ENCODE measurements at places on chromosomes 1 and 21.

DNA sequence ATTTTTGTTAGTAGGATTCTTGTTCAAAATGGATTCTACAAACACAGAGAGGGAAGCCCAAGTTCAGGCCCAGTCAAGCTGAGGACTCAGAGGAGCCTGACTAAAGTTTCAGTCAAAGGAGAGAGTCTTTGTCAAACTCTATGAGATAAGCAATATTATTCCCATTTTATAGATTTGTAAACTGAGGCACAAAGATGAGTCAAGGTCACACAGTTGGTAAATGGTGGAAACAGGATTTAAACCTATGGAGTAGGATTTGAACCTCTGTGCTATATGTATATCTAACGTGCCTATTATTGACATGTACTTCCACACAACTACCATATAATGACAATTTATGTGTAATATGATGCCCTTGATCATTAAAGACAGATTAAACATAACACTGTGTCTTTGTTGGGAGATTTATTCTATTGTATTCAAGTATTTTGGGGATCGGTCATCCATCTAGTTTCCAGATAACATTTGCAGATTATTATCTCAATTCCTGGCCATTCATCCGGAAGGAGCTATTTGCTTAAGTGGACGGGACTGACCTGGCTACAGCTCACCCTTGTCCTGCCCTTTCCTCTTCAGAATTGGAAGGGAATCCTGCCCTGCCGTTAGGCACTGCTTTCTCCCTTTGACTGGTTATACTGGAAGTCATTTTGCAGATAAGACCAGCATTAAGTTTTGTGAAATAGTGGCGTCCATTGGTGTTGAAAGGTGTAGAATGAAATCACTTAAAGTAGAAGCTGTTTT, 86.1 kb upstream of the LMO4 start:
- DNase-seq: no peak

DNA sequence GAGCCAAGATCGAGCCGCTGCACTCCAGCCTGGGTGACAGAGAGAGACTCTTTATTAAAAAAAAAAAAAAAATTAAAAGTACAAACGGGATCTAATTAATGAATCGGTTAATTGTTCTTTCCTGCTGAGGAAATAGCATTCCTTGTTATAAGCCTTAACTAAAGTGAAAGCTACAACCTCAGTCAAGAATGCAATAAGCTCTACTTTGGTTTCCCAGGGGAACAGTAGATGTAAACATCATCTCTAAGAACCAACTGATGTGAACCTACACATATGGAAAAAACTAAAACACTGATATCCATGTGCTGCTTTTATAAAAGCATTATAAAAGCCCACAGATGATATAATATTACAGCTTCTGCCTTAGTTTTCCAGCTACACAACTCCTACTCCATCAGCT, 41.9 kb downstream of the LPGAT1 start:
- no peak for DNase-seq

DNA sequence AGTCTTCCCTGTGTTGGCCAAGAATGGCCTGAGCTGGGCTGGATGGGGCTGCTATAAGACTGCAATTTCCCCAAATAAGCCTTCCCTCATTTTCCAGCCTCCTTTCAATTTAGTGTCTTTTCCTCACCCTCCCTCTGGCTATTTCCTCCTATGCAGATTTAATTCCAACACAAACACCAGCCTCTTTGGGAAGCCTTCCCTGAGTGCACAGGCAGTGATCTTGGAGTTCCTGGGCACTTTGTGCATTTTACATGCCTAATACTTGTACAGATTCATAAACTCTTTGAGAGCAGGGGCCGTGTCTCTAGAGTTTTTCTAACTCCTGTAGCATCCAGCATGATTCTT, 91.1 kb upstream of the TLR5 start:
- no peak for DNase-seq

- no peak for DNase-seq
These were observed 86.3 kb downstream of the ACBD6 start for GRCh38 chr1:180415985-180416633.

DNA sequence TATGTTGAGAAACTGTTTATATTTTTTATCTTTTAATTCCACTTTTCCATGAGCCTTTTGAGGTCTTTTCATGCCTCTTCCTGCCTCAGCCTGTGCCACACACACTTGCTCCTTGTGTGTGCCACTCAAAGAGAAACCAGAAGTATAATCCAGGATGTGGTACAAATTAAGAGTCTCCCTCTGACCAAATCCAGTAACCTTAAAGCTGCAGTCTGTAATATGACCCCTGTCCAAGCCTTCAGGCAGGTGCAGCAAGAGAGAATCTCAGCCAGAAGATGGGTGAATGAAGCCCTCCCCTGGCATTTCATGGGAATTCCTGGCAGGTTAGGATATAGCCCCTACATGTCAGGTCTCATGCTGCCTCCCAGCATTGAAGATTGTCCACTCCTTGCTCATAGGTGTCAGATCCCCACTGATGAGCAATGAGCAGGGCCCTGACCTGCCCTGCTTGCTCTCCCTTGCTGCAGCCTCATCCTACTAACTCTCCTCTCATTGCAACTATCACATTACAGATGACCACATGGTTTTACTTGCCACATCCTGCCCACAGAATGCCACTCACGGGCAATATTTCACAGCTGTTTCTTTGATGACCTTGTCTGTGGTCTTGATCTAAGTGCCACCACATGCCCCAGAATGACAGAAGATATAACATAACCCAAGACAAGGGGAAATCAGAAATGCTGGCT, 169.3 kb downstream of the SEC16B start:
- DNase-seq: no peak

Data from activated CD4-positive, alpha-beta T cell treated with anti-CD3 and anti-CD28 coated beads, Interleukin-2, amount 50 U/mL, for 1 hour (primary cell).